Activated CD8-positive, alpha-beta memory T cell treated with anti-CD3 and anti-CD28 coated beads for 4 hours (primary cell): ENCODE measurements at places on chromosomes 6 and 20.

- DNase-seq, result no peak
Observed at GRCh38 chr6:13635948-13636658, 21.0 kb downstream of the NOL7 start.

DNA sequence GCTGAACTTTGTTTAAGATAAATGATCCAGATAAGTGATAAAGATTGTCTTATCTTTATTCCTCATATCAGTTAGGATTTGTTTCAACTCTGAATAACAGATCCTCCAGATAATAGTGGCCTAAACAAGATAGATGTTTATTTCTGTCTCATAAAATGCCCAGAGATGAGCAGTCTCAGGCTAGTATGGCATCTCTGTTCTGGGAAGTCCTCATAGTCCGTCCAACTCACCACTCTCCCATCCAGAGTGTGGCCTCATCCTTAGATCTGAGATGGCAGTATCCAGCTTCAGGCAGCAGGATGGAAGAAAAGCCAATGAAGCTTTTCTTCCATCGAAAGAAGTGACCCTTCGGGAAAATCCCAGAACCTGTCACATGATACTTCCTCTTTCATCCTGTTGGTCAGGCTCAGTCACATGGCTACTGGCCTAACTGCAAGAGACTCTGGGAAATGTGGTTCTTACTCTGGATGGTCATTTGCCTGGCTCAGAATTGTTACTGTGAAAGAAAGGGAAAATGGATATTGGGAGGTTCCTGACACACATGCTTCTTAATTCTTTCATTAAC is 29.4 kb upstream of the TAGAP start:
- no peak for DNase-seq

- no peak for DNase-seq
Observed at GRCh38 chr20:62138912-62139311, 4.3 kb downstream of the PSMA7 start.

DNA sequence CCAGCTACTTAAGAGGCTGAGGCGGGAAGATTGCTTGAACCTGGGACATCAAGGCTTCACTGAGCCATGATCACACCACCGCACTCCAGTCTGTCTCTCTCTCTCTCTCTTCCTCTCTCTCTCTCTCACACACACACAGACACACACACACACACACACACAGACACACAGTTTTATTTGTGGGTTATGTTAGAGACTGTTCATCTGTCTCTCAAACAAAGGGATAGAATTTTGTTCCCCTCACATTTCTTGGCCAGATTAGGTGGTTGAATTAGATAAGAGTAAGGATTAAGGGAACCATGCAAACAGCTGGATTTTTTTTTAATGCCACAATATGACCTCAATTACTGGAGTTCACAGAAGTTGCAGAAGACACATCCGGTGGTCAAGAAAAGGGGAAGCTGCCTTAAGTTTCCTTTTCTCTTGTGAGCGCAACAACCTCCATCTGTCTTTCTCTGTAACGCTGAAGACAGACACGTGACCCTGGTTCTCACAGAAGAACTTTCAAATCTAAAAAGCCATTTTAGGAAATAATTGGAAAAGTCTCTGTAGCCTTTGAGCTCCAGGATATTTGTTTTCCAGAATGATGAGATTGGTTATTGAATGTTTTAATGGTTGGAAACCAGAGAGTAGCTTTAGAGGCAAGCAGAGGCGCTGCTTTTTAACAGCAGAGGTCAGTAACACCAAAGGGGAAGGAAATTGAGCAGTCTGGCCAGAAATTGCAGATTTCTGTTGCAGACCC is 32.9 kb upstream of the LGSN start:
- no peak for DNase-seq

GRCh38 chr6:170036916-170037315 is 254.0 kb downstream of the DLL1 start:
- no peak for DNase-seq

- DNase-seq, result no peak
Observed at GRCh38 chr6:10451394-10451793, 36.5 kb upstream of the TFAP2A start.

- DNase-seq, result no peak
Observed at GRCh38 chr6:111614833-111615582, 9.3 kb upstream of the TRAF3IP2 start.

- DNase-seq, result no peak
Observed at GRCh38 chr20:59210186-59210585, 46.6 kb downstream of the ZNF831 start.

GRCh38 chr6:79413562-79414002 is 123.6 kb downstream of the LCA5 start:
- DNase-seq, result no peak

DNA sequence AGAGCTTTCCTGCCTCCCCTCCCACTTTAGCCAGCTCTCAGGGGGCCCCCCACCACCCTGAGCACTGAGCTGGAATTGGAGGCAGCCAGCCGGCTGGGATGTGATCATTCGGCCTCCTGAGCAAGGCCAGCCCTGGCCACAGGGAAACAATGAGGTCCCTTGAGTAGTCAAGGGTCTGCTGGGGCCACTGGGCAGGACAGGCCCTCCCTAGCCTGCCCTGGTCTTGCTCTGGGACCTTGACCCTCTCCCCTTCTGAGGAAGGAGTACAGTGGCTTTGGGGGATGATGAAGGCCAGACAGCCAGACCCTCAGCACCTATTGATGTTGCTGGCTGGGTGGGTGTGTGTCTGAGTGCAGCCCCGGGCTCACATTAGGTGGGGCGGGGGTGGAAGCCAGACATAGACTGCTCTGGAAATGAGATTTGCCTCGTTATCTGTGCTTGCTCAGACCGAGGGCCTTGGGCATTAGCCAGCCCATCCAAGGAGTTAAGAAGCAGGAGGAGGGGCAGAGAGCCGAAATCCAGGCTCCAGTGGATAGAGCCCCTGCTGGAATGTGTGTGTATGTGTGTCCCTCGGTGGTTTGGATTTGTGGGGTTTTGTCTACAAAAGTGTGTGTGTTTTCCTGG is 21.3 kb downstream of the CD40 start:
- no peak for DNase-seq
